ENCODE measurements at places on chromosomes 3 and 15. TPM values are rescaled to one million over a fixed set of nuclear protein-coding genes. Genes with fewer than 3 reads are reported as not detected.

- H3K4me3 ChIP-seq: no peak overlapping the region
- DNase-seq: no peak
- no peaks in the 10 kb centered on the region for H3K27me3 ChIP-seq
Observed at GRCh38 chr3:126104742-126105605, 21.1 kb upstream of the SLC41A3 start.

DNA sequence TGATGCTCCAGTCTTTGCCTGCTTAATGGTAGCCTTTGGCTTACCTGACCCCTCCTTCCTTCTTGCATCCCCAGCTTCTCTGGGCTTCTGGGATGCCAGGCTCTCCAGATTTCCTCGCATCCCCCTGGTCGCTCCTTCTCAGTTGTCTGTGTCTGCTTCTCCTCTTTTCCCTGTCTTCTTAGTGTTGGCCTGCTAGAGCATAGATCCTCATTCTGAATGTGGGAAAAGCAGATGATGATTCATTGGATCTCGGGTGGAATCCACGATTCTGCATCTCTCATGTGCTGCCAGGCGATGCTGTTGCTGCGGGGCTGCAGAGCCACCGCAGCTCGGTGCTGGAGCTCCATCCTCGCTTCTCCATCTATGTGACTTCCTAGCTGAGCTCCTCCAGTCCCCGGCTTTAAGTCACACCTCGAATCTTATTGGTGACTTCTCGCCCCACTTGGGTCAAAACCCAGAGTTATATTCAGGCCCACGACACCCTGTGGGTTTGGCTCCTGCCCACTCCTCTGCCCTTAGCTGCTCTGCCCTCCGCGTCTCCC, 47.4 kb downstream of the CGNL1 start:
- no peak for DNase-seq
- no peaks in the 10 kb centered on the region for H3K36me3 ChIP-seq
- no peak overlapping the region for H3K27ac ChIP-seq
- no peak overlapping the region for H3K4me3 ChIP-seq
- H3K4me1 ChIP-seq: no peaks in the 10 kb centered on the region

The SOX14 gene
- not detected for total RNA-seq

GRCh38 chr15:76664411-76664810, 240.7 kb downstream of the SCAPER start:
- H3K36me3 ChIP-seq: peaks cover 12% of the 10 kb centered on the region
- H3K27me3 ChIP-seq: no peaks in the 10 kb centered on the region
- H3K4me3 ChIP-seq: no peak overlapping the region
- DNase-seq: no peak

GRCh38 chr3:195040094-195040493, 230.9 kb downstream of the XXYLT1 start:
- H3K27ac ChIP-seq: no peak overlapping the region
- H3K4me3 ChIP-seq: no peak overlapping the region
- no peak for DNase-seq
- no peaks in the 10 kb centered on the region for H3K27me3 ChIP-seq
- H3K36me3 ChIP-seq: no peaks in the 10 kb centered on the region
